Left lung (tissue), 14 donors: ENCODE measurements at places on chromosomes 2 and 18.

DNA sequence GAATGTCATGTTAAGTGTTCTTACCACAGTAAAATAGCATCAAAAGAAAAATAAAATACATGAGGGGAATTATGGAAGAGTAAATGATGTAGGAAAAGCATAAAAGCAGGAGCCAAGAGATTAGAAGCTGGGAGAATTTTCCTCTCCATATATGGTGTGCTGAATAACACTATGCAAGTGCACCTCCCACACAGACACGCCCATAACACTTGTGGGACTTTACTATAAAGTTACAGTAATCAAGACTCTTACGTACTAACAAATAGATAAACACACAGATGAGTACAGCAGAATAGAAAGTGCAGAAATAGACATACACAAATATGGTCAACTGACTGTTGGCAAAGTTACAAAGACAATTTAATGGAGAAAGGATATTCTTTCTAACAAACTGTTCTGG lies 16.0 kb upstream of the SPHKAP start:
- no peak for DNase-seq

DNA sequence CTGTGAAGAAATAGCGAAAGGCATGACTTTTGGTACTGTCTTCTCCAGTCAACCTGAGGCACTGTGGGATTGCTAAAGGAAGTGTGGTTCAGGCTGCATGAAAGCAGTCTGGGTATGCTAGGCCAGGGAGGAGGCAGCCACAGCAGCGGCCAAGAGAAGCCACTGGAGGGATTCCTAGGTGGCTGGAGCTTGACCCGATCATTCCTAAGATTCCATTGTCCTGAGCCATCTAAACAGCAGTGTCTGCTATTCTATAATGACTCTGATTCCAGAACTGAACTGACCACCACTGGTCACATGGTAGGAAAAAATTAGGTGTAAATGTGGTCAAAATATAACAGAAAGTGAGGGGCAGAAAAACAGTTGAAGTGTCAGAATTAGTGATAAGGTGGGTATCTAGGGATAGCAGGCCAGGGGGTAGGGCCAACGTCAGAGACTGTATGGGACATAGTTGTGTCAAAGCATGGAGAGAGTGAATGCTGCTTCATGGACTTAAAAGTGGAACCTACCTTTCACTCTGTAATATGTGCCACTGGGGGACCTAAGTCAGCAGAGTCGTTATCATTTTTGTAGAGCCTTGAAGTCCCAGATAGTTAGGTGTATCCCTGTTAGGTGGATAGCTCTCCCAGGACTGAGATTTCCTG lies 204.6 kb downstream of the CTNNA2 start:
- no peak for DNase-seq

DNA sequence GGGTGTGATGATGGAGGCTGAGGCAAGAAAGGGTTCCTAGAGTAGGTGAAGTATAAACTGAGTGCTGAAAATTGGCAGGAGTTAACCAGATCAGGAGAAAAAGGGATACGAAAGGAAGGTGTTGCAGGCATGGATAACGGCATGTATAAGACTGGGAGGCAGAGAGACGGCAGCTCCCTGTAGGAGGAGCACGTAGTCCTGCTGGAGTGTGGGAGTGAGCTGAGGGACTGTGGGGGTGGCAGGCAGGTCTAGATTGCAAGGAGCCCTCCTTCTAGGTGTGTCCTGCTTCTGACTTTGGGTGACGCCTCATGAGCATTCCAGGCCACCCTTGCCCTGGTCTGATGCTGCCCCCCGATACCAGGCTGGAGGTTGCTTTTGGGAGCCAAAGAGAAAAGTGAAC lies 36.4 kb upstream of the KCTD1 start:
- no peak for DNase-seq

- no peak for DNase-seq
Observed at GRCh38 chr2:501130-501529, 176.1 kb downstream of the TMEM18 start.

DNA sequence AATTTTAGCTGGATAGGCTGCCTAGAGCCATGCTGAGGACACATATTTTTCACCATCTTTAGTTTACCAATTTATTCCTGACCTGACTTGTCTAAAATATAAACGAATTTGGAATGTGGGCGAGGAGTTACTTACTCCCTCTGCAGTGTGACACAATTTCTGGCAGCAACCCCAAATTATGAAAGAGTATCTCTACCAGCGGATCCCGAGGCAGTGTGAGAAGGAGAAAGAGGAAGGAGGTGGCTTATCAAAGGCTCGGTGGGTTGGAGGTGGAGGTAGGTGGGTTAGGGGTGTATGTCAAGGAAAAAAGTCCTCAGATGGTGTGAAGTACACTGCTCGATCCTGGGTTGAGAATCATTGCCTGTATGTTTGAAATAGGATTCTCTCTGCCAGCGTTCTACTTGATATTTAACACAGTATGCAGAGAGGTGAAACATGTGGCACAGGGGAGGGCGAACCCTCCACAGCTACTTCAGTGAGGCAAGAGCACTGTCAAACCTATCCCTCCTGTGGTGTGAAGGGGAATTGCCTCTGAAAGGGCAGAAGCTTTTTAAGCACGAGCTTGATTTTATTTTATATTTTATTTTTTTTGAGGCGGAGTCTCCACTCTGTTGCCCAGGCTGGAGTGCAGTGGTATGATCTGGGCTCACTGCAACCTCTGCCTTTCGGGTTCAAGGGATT lies 76.0 kb downstream of the RFTN2 start:
- no peak for DNase-seq

GRCh38 chr18:32509111-32509510 lies 38.4 kb upstream of the GAREM1 start:
- no peak for DNase-seq

DNA sequence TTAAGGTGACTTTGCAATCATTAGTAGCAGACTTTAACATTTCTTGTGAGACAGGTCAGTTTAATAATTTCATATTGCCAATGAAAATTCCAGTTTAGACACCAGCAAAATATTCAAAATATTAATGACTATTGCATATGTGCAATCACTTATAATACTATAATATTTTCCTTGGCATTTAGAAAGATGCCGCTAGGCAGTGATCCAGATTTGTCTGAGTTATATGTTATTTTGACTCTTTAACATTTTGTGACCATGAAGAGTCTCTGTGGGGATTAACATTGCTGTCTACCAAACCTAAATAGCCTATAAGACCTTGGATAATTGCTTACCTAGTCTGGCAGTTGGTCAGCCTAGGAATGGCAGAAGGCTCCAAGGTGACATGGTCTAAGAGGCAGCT lies 389.6 kb downstream of the THSD7B start:
- no peak for DNase-seq

DNA sequence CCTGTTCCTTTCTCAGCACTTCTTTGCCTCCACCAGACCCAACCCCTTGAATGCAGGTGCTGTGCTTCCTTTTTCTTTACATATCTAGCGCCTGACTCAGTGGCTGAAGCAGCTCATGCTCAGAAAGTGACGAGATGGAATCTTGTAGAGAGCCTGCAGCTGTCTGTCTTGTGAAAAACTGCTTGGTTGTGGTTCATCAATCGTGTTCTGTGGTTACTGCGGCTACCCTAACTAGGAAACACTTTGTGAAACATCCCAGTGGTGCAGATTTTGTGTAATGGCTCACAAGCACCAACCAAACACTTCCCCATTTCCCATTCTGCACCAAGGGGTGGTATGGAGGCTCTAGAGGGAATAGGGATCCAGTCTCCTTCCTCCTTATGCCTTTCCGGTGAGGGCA lies 307.2 kb upstream of the MMADHC start:
- no peak for DNase-seq

GRCh38 chr2:235665661-235666212 lies 171.9 kb downstream of the AGAP1 start:
- no peak for DNase-seq

GRCh38 chr2:66984864-66985263 lies 412.3 kb upstream of the ETAA1 start:
- no peak for DNase-seq

- DNase-seq, result no peak
Observed at GRCh38 chr18:57432751-57433400, 2.3 kb upstream of the ONECUT2 start.

DNA sequence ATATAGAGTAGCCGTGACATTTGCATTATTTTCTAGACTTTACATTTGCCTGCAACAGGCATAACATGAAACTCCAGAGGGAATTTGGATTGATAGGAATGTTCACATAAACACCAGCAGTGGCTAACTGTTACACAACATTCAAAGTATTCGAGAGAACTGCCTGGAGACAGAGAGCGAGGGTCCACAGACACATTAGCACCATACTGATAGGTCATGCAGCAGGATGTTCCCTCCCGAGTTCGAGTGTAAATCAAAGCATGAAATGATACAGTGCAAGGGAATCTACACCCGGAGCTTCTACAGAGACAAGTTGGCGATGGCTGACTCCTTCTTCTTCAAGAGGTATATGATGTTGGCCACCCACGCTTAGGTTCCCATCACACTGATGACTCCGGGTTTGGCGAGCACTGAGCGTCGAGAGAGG lies 89.5 kb downstream of the COL6A3 start:
- peak; percentile 51 for DNase-seq

- no peak for DNase-seq
Observed at GRCh38 chr2:193276069-193276468, 1081.3 kb upstream of the TMEFF2 start.

DNA sequence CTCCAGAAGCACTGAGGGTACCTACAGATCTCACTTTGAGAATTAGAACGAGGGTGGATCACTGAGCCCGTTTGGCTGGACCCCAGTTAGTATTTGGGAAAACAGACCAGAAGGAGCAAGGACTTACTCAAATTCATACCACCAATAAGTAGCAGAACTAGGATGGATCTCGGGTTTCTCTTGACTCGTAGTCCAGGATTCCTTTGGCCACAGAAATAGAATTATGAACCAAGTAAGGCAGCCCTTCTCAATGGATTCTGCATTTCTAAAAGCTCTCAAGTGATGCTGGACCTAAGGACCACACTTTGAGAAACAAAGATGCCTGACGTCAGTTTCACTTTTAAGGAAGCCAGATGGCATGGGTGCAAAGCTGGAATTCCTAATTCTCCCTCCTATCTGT lies 153.0 kb downstream of the KLHL29 start:
- no peak for DNase-seq

- DNase-seq, result no peak
Observed at GRCh38 chr2:46169467-46169866, 127.7 kb upstream of the EPAS1 start.

DNA sequence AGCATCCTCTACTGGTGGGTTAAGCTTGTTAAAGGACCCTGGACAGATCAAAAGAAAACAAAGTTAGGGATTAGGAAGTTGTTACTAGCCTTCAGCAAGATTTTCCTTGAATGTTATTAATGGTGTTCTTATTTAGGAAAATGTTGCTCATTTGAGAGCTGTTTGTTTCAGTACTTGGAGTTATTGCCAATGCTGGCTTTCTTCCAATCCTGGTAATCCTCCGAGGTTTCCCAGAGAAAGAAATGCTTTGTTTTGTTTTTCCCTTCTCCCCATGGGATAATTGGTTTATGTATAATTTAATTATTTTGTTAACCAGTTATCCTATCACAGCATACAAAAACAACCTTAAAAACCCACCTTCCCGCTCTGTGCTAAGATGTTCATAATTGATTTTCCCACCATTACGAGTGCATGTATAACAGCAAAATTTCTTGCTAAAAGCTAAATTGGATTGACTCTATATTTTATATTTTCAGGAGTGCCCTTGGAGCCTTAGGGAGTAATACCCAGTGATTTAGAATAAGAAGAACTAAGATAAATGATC lies 79.8 kb downstream of the MGAT5 start:
- DNase-seq, result no peak

GRCh38 chr2:37635504-37636380 lies 35.7 kb downstream of the CDC42EP3 start:
- DNase-seq, result no peak

DNA sequence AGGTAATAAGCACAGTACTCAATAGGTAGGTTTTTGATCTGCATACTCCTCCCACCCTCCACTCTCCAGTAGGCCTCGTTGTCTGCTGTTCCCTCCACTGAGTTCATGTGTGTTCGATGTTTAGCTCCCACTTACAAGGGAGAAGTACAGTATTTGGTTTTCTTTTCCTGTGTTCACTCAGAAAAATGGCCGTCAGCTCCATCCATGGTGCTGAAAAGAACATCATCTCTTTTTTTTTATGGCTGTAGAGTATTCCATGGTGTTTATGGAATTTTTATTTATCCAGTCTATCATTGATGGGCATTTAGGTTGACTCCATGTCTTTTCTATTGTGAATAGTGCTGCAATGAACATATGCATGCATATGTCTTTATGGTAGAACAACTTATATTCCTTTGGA lies 849.7 kb upstream of the NRXN1 start:
- DNase-seq, result no peak

DNA sequence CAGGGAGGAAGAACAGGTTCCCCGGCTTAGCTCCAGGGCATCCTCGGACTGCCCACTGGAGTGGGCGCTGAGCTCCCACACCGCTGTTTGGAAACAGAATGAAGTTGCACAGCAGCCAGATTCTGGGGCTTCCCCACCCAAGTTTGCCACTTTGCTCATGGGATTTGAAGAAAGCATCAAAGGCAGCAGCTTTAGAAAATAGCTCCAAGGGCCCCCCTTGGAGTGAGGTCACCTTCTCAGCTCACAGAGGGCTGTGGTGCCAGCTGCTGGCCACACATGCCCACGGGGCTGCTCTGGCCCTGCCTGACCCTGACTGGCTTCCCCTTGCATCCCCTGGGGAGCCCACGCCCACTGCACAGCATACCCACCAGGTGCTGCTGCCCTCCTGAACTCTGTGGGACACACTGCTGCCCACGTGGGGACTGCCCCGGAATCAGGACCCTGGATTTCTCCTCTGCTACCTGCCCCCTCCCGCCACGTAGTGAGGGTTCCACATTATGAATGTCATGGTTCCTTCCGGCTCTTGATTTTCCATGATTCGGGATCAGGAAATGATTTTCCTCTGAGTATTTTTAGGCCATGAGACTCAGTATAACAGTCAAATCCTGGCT lies 70.3 kb downstream of the TGOLN2 start:
- DNase-seq, result no peak

DNA sequence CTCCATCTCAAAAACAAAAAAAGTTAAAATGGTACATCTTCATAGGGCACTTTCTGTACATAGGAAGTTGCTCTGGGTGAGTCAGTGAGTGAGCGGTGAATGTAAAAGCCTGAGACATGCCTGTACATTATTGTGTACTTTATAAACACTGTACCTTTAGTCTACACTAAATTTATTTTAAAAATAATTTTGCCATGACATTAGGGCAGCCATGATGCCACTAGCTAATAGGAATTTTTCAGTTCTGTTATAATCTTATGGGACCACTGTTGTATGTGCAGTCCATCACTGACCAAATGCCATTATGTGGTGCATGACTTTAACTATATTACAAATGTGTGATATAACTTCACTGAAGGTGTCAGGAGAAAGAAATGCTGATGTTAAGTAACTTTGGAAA lies 11.0 kb upstream of the TXNDC2 start:
- DNase-seq, result no peak

DNA sequence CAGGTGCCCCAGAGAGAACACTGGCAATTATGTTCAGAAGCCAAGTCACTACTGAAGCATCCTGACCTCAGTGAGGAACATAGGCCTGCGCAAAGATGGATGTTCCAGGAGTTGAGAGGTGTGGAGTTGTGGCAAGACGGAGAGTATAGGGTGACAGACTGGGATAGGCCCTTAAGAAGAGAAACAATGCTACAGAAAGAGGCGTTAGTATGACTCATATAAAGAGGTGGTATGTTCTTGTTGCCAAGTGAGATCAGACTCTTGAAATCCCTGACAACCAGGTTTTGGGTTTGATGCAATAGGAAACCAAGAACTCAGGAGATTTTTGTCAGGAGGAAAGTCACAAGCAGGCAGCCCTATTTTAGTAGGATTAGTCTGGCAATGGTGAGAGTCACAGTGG lies 185.6 kb downstream of the RIT2 start:
- DNase-seq, result no peak

- no peak for DNase-seq
Observed at GRCh38 chr2:176892676-176893226, 319.8 kb upstream of the HNRNPA3 start.

GRCh38 chr2:237766340-237766739 lies 32.2 kb upstream of the RBM44 start:
- no peak for DNase-seq
